ENCODE measurements at places on chromosomes 6 and 20.
A peak's percentile ranks its signal among the peaks of the same experiment; 100 is the strongest.

DNA sequence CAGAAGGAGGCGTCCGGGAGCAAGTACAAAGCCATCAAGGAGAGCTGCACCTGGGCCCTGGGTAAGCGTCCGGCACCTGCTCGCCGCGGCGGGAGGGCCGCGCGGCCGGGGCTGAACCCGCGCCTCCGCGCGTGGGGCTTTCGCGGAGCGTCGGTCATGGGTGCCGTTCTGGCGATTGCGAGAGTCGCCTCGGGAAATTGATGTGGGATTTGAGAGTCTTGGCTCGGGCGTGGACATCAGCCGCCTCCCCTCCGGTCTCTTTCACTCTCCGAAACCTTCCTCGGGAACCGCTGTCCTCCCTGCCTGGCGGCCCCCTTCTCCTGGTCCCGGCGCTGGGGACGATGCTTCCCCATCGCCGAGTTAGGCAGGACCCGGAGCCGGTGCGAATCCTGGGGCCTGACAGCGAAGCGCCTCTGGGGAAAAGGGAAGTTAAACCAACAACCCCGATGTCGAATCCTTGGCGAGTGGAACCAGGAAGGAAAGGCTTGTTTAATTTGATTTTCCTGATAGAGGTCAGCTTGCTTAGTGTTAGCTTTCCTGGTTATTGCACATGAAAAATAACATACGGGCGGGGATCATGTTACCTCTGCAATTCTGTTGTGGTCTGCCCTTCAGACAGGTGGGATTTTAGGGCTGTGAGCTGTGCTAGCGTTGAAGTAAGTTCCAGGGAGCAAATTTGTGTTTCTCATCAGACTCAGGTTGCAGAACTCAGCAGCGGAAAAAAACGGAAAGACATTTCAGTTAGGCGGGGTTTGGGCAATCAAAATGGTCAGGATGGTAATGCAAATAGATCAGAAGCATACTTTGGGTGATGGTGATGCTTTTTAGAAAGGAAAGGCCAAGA is 594 bp downstream of the ARFGEF3 start:
- DNase-seq, result peak; percentile 23

DNA sequence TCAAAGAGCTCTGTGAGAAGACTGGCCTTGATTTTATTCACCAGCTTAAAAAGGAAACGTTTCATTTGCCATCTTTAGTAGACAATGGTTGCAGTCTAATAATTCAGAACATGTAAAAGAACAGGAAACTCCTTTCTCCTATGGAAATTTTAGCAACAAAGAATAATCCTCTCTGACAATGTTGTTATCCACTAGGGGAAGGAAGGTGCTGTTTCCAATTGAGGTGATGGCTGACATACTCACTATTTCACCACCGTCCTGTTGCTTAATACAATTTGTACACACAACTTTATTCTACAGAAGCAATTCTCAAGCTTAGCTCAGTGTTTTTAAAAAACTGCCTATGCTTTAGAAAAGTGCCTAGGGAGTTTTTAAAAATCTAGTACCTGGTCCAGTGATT is 192.7 kb downstream of the ARHGAP18 start:
- no peak for DNase-seq

GRCh38 chr6:154301839-154302752 is 54.5 kb downstream of the IPCEF1 start:
- DNase-seq, result peak; percentile 55

DNA sequence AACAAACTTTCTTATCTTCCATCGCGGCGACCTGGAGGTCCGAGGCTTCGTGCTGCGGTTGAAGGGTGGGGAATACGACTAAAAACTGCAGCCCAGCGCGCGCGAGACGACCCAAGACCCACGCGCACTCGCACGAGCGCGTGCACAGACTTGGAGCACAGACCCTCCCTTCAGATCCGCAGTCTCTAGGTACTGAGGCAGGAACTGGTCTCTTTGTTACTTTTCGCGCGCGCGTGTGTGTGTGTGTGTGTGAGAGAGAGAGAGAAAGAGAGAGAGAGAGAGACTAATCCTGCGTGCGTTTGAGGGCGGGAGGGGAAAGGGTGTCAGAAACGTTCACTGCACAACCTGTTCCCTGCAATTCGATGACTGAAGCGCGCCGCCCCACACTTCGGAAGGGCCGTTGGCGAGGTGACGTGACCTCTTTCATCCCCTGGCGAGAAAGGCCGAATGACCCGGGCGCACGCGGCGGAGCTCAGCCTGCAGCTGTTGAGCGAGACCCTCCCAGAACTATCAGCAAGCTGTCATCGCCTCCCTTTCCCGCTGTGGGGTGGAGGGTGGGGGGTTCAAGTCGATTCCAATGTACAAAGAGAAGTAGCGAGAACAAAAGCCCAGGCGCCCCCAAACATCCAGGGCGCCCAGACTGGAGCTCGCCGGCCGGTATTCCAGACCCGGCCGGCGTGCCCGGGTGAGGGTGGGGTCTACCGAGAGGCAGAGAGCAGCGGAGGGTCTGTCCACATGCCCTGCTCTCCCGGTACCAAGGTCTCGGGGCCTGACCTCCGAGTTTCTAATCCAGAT is 1.5 kb upstream of the TUBB2B start:
- DNase-seq, result no peak

DNA sequence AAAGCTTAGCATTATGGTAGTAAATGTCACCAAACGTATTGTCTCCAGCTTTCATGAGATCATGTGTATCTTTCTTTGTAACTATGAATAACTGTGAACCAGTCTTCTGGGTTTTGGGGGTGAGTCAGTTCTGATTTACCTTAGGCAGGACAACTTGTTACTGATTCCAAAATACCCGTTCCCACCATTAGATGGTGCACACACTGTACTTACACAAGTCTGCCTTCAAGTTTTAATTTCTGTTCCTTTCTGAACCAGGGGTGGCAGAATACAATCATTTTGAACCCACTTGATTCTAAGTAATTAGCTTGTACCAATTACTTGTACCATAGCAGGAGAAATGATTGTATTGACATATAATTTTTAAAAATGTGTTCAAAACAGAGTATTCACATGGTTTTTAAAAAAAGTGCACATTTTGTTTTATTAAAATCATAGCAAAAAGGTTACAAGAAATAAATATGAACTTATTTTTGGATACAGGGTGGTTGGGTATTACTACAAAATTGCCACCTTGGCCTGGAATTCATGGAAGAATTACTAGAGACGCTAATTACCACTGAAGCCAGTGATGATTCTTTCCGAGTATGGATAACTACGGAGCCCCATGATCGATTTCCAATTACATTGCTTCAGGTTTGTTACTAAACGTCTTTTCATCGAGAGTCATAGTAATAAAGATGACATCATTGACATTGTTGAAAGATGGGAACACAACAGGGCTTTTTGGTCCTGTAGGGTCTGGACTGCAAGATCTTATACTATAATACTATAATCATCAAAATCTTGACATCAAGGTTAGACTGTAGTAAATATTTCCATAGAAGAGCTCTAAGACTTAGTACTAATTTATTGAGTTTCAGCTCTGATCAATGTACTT is 75.2 kb upstream of the GLP1R start:
- no peak for DNase-seq

GRCh38 chr20:24746351-24746685 is 202.8 kb upstream of the CST7 start:
- no peak for DNase-seq

GRCh38 chr6:24974182-24975171 is 38.7 kb upstream of the RIPOR2 start:
- no peak for DNase-seq

DNA sequence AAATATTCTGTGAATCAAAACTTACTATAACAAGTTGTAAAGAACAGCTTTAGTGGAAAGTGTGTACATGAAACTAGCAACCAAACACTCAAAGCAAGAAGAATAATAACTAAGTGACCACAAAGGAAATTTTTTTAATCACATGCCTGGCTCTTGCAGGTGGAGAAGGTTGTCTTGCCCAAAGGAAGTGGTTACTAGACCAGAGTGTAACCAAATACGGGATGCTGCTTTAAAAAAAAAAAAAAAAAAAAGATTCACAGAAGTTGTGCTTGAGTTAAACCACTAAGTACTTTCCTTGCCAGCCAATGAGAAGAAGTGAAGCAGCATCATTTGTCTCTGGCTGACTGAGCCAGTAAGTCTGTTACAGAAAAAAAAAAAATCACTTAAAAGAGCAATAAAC is 19.1 kb upstream of the HLA-DQB1 start:
- no peak for DNase-seq

- DNase-seq, result no peak
Measured at GRCh38 chr20:44151621-44152416, 35.2 kb downstream of the JPH2 start.

- DNase-seq, result no peak
Measured at GRCh38 chr6:84583784-84584183, 180.6 kb downstream of the TBX18 start.

GRCh38 chr6:57207141-57207540 is 15.0 kb downstream of the RAB23 start:
- no peak for DNase-seq

DNA sequence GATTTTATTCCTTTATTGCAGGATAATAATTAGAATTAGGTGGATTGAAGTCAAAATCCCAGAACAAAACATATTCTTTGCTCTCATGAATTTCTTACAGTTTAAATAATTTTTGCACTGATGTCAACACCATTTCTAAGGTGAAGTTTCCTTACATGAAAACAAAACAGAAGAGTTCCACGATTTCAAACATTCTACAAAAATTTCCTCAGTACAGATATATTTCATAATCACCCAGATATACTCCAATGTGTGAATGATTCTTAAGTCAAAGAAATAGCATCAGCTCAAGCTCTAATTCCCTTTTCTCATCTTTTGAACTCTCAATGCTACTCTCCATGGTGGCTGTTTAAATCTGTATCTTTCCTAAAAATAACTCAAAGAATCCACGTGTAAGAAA is 39.5 kb upstream of the THBS2 start:
- DNase-seq, result no peak

GRCh38 chr6:168938546-168938945 is 315.1 kb downstream of the THBS2 start:
- no peak for DNase-seq

DNA sequence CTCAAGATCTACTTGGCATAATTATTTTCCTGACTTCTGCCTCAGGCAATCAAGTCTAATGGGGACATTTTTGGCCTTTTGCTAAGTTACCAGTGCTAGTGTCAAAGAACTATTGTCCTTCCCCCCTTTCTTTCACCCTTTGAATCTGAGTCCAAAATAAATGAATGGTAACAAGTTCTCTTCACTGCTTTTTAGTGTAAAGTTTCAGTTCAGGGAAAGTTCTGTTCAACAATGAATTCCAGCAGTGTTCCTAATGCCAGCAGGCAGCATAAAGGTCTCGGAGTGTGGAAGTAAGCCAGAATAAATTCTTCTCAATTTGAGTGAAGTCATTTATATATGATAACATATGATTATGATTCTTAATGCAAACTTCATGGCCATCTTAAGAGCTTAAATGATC is 20.8 kb upstream of the TSPYL1 start:
- DNase-seq, result no peak

DNA sequence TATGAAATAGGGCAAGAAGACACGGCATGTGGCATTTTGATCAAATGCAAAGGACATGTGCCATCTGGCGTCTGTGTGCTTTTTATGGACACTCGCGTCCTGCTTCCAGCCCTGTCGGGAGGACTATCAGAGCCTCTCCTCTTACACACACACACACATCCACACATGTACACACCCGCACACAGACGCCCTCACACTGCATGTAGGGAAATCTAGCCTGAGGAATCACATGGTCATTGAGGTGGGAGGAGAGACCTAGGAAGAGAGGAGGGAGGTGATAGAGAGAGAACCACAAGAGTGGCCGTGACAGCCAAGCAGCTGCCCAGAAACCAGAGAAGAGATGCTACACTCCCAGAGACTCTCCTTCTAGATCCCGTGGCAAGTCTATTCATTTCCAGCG is 105.9 kb upstream of the CDYL start:
- no peak for DNase-seq

GRCh38 chr20:2283706-2284423 is 11.9 kb upstream of the TGM3 start:
- no peak for DNase-seq

GRCh38 chr6:25324066-25324762 is 45.0 kb downstream of the CARMIL1 start:
- no peak for DNase-seq

Measured in femur (tissue), 1 donor.